ENCODE measurements at places on chromosomes 2 and 18.

DNA sequence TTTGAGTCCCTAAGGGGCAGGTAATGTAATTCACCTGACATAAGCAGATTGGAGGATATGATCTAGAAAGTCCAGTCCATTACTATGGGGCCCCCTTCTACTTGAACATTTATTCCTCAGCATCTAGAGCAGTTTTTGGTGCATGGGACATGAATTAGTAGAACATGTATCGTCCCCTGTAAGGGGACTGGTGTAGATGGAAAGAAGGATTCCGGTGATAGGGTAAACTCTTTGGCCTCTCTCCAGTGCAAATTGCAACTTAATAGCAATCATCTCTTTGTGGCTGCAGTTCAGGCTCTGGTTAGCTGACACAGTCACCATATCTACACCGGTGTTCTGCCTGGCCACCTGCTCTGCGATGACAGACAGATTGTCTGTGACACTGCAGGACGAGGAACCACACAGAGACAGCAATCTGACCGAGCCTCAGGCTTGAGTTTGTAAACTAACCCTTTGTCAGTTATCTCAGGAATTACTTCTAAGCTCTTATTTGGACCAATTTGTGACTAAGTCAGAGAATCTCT, 6.4 kb upstream of the SLC8A1 start:
- H3K27me3 ChIP-seq, result no peaks in the 10 kb centered on the region
- DNase-seq, result no peak
- H3K36me3 ChIP-seq, result no peaks in the 10 kb centered on the region
- H3K4me3 ChIP-seq, result no peak overlapping the region
- no peaks in the 10 kb centered on the region for H3K4me1 ChIP-seq

DNA sequence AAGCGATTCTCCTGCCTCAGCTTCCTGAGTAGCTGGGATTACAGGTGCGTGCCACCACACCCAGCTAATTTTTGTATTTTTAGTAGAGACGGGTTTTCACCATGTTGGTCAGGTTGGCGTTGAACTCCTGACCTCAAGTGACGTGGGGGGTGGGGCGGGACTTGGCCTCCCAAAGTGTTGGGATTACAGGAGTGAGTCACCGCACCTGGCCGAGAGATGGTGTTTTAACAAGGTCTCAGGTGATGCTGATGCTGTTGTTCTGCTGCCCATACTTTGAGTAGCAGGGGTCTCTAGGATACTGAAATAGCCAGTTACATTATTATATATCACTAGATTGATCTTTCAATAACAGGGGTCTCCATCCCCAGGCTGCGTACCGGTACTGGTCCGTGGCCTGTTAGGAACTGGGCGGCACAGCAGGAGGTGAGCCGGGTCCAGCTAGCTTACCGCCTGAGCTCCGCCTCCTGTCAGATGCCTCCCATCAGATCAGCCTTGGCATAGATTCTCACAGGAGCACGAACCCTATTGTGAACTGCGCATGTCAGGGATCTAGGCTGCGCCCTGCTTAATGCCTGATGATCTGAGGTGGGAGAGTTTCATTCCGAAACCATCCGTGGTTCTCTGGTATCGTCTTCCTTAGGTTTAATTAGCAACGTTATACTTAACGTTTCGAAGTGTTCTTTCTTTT, 48.3 kb upstream of the SLC38A11 start:
- no peak overlapping the region for H3K27ac ChIP-seq
- DNase-seq, result no peak
- no peaks in the 10 kb centered on the region for H3K4me1 ChIP-seq
- H3K27me3 ChIP-seq, result no peaks in the 10 kb centered on the region
- H3K4me3 ChIP-seq, result no peak overlapping the region
- no peaks in the 10 kb centered on the region for H3K36me3 ChIP-seq

DNA sequence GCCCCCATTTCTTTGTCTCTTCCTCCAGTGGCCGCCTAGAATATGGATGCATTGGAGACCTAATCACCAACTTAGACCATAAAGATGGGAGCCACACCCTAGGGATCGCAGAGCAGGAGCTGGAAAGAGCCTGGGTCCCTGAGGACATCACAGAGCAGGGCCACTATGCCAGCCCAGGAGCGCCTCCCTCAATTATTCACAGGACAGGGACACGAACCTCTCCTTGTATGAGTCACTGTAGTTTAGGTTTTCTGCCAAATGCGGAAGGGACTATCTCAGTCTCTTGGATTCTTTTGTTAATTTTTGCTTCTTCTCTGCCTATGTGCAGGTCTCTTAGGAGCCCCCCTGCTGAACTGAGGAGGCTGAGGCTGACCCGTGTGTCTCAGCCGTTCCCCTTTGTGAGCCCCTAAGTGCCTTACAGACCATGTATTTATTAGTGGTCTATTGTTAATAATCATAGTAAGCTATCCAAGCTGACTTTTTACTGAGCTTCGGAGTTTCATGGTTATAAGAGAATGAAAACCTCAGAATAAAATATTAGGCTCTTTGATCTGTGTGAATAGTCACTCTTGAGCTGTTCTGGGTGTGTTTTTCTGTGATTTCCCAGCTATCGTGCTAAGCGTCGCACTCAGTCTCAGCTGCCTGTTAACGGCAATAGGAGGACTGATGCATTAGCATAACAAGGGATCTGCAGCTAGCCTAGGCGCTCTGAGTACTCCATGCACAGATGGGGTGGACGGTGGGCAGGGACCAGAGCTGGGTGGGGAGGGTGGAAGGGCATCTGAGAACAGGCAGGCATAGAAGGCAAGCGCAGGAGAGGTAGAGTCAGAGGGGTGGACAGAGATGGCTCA, 12.7 kb upstream of the PTPN4 start:
- no peak for DNase-seq
- no peaks in the 10 kb centered on the region for H3K4me1 ChIP-seq
- no peaks in the 10 kb centered on the region for H3K27me3 ChIP-seq
- H3K36me3 ChIP-seq, result no peaks in the 10 kb centered on the region
- no peak overlapping the region for H3K27ac ChIP-seq

- no peaks in the 10 kb centered on the region for H3K27me3 ChIP-seq
- H3K27ac ChIP-seq, result no peak overlapping the region
- no peaks in the 10 kb centered on the region for H3K36me3 ChIP-seq
- no peak overlapping the region for H3K4me3 ChIP-seq
These were observed 95.6 kb downstream of the POLR1A start for GRCh38 chr2:86010083-86010482.

DNA sequence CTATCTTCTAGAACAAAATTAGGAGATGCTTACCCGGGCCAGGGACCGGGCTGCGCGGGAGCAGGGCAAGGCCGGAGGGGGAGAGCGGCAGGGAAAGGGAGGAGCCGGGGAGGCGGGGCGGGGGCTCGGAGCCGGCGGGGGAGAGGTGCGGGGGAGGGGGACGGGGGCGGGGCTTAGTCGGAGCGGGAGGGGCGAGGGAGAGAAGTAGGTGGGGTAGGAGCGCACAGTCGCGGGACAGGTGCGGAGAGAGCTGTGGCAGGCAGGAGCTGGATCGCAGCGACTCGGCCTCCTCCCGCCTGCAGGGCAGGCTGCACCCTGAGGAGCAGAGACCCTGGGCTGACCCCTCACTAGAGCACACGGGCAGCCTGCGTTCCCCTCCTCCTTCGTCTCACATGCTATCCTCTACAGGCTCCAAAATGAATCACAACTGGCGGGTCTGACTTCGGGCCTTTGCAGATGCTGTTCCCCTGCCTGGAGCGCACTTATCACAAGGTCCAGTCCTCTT, 290.3 kb downstream of the CELF4 start:
- no peaks in the 10 kb centered on the region for H3K27me3 ChIP-seq
- no peak overlapping the region for H3K4me3 ChIP-seq
- H3K4me1 ChIP-seq, result no peaks in the 10 kb centered on the region
- H3K36me3 ChIP-seq, result no peaks in the 10 kb centered on the region
- no peak for DNase-seq
- H3K27ac ChIP-seq, result no peak overlapping the region

- DNase-seq, result no peak
- no peak overlapping the region for H3K27ac ChIP-seq
- H3K4me3 ChIP-seq, result no peak overlapping the region
- H3K27me3 ChIP-seq, result no peaks in the 10 kb centered on the region
- no peaks in the 10 kb centered on the region for H3K4me1 ChIP-seq
- H3K36me3 ChIP-seq, result no peaks in the 10 kb centered on the region
These were observed 120.2 kb upstream of the CTDP1 start for GRCh38 chr18:79559436-79559835.

All from CD4-positive, alpha-beta memory T cell (primary cell).